ENCODE measurements at places on chromosomes 12 and 14.

DNA sequence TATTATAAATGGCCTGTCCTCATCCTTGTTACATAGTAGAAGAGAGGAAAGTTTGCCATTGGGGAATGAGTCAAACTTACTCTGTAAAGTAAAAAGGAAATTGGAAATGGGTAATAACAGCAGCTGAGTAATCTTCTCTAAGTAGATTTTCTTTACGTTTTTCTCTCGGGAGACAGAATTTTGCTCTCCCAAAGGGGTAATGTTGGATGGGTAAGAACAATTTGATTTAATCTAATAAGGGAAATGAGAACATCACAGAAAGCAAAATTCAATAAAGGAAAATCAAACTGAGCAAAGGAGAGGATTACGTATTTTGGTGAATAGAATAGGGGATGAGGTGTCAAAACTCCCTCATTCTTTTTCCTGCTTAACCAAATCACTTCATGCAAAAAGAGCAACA is 283.1 kb upstream of the FOXG1 start:
- no peak for DNase-seq

DNA sequence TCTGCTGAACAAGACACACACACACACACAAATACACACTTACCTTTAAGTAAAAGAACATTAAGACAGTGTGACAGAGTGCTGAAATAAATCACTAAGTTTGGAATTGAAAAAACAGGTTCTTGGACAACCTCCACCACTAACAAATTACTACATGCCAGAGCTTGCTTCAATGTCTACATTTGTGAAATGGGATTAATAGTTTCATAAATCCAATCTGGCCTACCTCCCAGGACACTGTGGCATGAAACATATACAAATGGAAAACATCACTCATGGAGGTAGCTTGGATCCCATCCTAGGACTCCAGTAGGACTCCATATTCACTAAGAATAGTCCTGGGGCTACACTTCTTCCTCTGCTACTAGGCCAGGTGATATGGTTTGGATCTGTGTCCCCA is 8.2 kb upstream of the CCDC60 start:
- DNase-seq, result no peak

DNA sequence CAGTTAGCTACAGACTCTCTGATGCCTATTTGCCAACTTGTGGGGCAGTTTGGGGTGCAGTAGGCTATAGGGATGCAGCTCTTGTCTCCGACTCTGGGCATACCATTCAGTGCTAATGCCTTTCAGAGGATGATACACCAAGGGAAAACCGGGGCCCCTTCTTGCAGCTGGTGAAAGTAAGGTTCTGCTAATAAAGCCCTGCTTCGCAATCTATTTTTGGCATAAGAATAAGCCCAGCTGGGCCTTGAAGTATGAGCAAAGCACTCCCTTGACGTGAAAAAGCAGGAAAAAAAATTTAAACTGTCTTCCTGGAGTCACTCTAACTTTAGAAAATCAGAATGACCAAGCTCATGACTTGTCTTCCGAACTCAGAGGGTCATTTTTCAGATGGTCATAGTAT is 124.1 kb upstream of the RBM19 start:
- DNase-seq, result no peak

- DNase-seq, result no peak
These were observed 1.6 kb downstream of the PTGDR start for GRCh38 chr14:52269100-52269499.

DNA sequence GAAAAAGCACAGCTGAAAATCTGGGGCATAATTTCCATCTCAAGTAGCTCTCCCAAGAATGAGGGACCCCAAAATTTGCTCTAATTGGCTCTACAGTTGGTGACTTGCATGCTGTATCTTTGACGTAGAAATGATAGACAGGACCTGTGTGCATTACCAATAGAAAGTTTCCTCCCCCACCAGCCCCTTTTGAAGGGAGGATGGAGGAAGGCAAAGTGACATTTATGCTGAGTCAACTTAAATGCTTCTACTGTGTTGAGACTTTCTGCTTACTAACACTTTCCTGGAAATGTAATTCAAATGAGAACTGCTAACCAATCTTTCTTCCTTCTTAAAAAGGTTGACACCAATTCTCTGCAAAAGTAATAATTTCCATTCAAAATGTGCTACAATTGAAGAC is 31.9 kb downstream of the TSPAN8 start:
- no peak for DNase-seq

DNA sequence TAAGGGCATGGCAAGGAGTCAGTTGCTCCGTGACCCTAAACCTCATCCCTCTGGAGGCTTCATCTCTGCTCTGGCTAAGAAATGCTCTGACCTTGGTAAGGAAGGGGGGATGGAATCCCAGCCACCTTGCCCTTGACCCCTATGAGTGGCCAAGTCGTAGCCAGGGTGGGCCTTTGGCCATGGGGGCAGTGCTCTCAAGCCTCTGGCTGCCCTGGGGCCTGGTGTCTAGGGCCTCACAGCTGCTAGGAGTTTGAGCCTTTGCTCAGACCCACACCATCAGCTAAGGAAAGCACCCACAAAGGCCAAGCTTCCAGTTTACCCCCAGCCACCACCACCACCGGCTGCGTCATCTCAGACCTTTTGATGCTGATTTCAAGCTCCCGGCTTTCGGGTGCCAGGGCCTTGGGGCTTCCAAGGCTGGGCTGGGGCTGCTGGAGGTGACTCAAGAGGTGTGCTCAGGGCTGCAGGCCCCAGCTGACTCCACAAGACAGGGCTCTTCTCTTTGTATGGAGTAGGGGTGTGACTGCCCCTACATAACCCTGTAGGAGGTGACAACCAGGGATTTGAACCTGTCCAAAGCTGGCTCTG is 3.7 kb downstream of the ASB2 start:
- DNase-seq, result no peak

DNA sequence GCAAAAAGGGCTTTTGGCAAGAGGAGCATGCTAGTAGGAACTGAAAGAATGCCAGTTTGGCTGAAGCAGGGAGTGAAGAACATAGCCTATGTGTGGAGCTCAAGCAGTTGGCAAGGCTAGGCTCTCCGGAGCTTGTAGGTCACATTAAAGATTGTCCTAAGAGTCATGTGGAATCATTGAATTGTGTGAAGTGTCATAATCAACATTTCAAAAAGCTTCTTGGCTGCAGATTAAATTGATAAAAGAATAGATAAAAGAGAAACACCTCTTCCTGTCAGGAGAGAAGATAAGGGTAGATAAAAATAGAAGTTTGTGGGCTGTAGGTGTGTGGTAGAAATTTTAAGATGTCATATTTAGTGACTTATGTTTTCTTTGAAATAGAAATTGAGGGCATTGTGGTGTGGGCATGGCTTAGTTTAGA is 36.1 kb downstream of the CPSF6 start:
- no peak for DNase-seq

DNA sequence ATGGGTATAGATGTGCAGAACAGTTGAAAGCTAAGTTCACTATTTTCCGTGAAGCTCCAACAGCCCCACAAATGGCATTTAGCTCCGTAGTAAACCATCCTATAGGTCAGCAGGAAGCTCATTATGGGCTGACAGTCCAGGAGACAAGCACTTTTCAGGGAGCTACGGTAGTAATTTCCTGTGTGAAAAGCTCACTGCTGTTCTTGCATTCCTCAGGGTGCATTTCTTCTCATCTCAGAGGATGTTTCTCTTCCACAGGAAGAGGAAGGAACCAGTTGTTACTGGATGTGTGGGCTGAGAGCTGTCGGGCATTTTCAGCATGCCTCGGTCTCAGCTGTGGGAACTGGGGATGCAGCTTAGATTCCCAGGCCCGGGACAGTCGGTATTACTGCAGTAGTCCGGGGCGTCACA is 72.8 kb downstream of the GALNT4 start:
- DNase-seq, result peak; percentile 90
